ENCODE measurements at places on chromosomes 12 and 14.
A peak's percentile ranks its signal among the peaks of the same experiment; 100 is the strongest.

DNA sequence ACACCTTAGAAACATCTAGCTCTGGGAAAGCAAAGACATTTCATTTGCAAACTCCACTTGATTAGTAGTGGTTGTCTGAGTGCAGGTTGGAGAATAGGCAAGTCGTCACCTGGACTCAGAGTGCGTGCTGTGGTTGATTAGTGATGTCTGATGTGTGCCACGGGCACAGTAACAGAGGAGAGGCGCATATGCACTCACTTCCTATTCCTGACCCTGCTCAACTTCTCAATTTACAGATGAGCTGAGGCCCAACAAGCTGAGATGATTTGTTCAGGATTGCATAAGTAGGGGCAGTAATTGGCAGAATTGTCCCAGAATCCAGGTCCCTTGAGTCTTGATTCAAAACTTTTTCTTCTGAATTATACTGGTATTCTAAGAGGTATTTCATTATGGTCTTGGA lies 44.9 kb downstream of the ADCK1 start:
- no peak for DNase-seq

- DNase-seq = no peak
Observed at GRCh38 chr12:52019113-52019770, 12.5 kb downstream of the TAMALIN start.

DNA sequence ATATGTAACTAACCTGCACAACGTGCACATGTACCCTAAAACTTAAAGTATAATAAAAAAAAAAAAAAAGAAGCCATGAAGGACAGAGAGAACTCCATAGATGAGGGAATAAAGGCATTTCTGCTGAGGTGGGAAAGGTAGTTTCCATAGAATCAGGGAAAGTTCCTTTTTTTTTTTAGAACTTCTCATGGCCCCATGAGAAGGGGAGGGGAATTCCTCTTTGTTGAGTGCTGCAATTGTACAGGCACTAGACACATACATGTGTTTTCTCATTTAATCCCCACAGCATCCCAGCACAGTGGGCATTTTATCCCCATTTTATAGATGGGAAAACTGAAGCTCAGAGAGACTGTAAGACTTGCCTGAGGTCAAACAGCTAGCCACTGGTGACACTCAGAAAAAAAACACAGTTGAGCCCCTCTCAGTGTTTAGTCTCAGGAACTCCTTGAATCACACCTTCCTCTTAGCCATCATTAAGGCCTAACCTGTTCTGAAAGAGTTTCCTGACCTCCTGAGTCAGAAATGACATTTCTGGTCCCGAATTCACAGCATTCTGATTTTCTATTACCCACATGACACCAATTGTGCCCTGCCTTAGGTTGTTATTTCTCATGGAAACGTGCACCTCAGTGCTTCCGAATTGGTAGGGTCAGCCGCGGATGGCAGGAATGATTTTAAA lies 189.3 kb upstream of the G2E3 start:
- DNase-seq = no peak

GRCh38 chr12:113041560-113041959 lies 15.0 kb upstream of the DTX1 start:
- DNase-seq = no peak

GRCh38 chr14:64807551-64807950 lies 72.2 kb downstream of the SPTB start:
- DNase-seq = no peak

DNA sequence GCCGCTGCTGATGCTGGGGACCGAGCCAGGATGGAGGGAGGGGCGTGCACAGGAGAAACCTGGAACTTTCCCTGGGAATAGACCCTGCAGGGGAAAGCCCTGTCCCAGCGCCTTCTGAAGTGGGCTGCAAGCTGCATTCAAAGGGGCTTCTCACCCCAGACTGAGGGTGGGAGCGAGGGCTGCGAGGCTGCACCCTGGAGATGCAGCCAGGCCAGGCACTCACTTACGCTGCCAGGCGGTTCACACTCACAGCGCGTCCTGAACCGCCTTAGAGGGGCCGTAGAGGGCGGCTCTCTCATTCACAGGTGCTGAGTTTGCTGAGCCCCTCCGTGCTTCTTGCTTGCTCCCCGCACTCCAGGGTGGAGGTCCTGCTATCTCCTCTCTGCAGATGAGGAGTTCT lies 208.5 kb upstream of the C14orf180 start:
- DNase-seq = no peak

DNA sequence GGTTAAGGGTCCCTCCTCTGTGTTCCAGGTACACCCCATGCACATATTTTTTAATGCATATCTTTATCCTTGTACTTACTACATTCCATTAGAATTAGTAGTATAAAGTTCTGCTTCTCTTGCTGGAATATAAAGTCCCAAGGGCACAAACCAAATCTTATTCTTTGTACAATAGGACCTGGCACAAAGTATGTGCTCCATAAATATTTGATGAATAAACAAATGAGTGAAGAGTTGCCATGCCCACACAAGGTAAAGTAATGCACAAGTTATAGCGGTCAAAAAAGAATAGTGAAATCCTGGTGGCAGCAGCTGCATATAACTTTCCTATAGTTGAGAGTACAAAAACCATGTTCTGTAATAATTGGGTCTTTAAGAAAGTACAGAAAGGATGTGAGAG lies 82.1 kb upstream of the BMP4 start:
- DNase-seq = no peak

GRCh38 chr12:100026241-100026640 lies 41.5 kb upstream of the ANKS1B start:
- peak; percentile 7 for DNase-seq

Measured in astrocyte of the spinal cord (primary cell).